ENCODE measurements at places on chromosomes 12 and 14. TPM values are rescaled to one million over a fixed set of nuclear protein-coding genes. Genes with fewer than 3 reads are reported as not detected.

The KRT75 gene
- total RNA-seq = not detected

The KRT83 gene
- not detected for total RNA-seq

GRCh38 chr12:49947593-49948226 is 2.8 kb upstream of the AQP2 start:
- DNase-seq = no peak
- no peak overlapping the region for H3K27ac ChIP-seq
- H3K27me3 ChIP-seq = no peaks in the 10 kb centered on the region
- H3K4me3 ChIP-seq = no peak overlapping the region
- H3K36me3 ChIP-seq = no peaks in the 10 kb centered on the region
- peaks cover 10% of the 10 kb centered on the region for H3K4me1 ChIP-seq

DNA sequence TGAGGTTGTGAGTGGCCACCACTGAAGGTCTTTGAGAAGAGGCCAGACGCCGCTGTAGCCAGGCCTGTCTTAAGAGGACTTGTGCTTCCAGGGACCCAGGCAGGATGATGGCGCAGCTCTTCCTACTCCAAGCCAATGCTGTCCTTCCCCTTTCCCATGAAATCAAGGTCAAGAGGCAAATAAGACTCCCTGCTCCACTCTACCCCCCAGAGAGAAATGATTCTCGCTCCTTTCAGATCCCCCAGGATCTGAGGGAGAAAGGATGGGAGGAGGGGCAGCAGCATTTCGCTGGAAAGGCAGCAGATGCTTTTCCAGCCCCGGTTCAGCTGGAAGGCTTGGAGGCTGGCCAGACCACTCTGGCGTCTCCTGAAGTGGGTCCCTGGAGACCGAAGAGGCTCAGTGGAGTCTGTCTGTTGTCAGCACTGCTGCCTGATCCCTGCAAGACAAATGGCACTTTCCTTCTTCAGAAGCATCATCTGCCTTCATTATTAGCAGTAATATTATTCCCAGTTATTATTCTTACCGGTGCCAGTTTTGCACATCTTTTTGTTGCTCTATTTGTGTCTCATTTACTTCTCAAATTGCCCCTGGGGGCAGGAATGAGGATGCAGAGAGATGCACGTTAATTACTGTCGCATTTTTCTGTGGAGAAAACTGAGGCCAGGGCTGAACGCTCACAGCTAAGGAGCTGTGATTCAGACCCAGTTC is 51.4 kb downstream of the C14orf132 start:
- no peaks in the 10 kb centered on the region for H3K27me3 ChIP-seq
- H3K27ac ChIP-seq = no peak overlapping the region
- H3K4me3 ChIP-seq = no peak overlapping the region
- peaks cover 24% of the 10 kb centered on the region for H3K4me1 ChIP-seq

GRCh38 chr12:91432089-91432488 is 249.5 kb upstream of the DCN start:
- no peaks in the 10 kb centered on the region for H3K4me1 ChIP-seq
- H3K4me3 ChIP-seq = no peak overlapping the region
- H3K27me3 ChIP-seq = no peaks in the 10 kb centered on the region
- H3K27ac ChIP-seq = no peak overlapping the region

GRCh38 chr14:103629503-103630121 is 601 bp downstream of the KLC1 start:
- H3K27ac ChIP-seq = peak overlapping the region; percentile 100
- no peaks in the 10 kb centered on the region for H3K36me3 ChIP-seq
- H3K4me1 ChIP-seq = peaks cover 71% of the 10 kb centered on the region
- peak overlapping the region; percentile 82 for H3K4me3 ChIP-seq

DNA sequence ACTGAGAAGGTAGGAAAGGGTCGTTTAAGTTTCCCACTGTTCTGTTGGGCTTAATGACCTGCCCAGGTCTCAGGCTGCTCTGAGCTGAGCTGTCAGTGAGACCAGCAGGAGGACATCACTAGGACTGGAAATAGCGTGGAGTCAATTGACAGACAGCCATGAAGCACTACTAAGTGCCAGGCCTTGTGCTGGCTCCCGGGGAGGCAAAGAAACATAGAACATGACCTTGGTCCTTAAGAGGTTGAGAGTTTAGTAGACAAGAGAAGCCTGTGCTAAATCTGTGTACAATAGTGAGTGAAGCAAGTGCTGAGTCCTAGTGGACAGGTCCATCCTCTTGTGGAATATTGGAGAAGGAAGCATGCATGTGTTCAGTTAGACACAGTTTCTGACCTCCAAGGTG is 239.2 kb downstream of the CACNA1C start:
- H3K4me1 ChIP-seq = peaks cover 82% of the 10 kb centered on the region
- no peaks in the 10 kb centered on the region for H3K27me3 ChIP-seq
- H3K4me3 ChIP-seq = no peak overlapping the region
- H3K36me3 ChIP-seq = no peaks in the 10 kb centered on the region

Data from esophagus muscularis mucosa (tissue), 4 donors.